M059J (cell line): ENCODE measurements at places on chromosomes 11 and 22.
A peak's percentile ranks its signal among the peaks of the same experiment; 100 is the strongest.

- DNase-seq = no peak
Observed at GRCh38 chr11:65595543-65596281, at the start of gene KCNK7. KCNK7 (minus strand) TSS chr11:65595800; CDS start chr11:65595772, 28 bp downstream.

- DNase-seq = no peak
Observed at GRCh38 chr22:19129871-19130270, 1.2 kb upstream of the TSSK2 start.

DNA sequence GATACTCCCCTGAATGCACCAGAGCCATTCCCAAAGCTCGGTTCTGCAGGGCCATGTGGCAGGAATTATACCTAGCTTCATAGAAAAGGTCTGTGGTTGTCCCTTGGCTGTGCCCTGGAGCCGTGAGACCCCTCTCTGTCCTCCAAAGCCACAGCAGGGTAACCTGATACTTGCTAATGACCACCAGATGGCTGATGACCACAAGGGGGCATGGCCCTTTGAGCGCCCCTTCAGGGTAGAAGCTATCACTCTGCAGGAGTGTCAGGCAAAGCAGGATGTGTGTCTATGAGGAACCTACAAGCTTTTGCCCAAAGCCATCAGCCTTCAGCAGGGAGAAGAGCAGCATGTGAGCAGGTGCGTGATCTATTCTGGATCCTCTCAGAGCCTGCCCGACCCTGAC, 95.3 kb downstream of the NTM start:
- no peak for DNase-seq

DNA sequence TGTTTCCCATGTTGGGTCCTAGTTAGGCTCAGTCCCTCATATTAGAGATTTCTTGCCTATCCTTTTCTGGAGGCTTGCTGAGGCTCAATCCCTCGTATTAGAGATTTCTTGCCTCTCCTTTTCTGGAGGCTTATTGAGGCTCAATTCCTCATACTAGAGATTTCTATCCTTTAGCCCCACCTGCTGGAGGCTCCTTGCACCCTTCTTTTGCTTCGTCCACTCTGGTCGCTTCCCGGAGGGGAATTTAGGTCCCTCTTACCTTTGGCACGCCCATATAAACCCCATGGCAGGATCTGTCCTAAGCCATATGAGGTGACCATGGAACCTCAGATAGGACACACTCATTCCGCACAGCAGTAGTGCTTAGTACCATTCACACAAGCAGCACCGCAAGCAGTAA, 15.9 kb downstream of the CYP2D6 start:
- no peak for DNase-seq

GRCh38 chr22:31650391-31650790, 11.6 kb downstream of the PISD start:
- peak; percentile 74 for DNase-seq

GRCh38 chr22:31102441-31103081, 4.8 kb downstream of the SELENOM start:
- peak; percentile 96 for DNase-seq

DNA sequence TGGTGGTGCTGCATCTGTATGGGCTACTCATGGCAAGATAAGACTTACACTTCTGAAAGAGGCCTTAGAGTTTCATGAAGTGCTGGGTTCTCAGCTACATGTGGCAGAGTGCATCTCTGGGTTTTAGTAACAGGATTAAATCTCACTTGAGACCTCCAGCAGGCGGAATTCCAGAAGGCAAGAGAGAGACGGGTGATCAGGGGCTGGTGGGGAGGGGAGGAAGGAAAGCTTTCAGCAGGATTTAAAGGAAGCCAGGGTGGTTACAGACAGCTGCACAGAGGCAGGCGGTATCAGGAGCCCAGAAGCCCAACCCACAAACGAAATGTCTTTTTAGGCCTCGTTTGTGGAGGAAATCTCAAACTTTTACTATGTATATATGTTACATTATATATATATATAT, 56.2 kb upstream of the CD82 start:
- no peak for DNase-seq

GRCh38 chr11:132809070-132809469, 723.2 kb downstream of the OPCML start:
- no peak for DNase-seq

- DNase-seq = peak; percentile 95
Observed at GRCh38 chr11:19087658-19088057, 27.1 kb upstream of the MRGPRX2 start.

- DNase-seq = no peak
Observed at GRCh38 chr22:19012308-19012986, 76.4 kb upstream of the PRODH start.

GRCh38 chr11:78373689-78374088, 43.9 kb downstream of the GAB2 start:
- no peak for DNase-seq

- no peak for DNase-seq
Observed at GRCh38 chr11:120343429-120343828, 7.2 kb downstream of the ARHGEF12 start.

GRCh38 chr11:130457623-130458409, 9.4 kb downstream of the ADAMTS15 start:
- no peak for DNase-seq

DNA sequence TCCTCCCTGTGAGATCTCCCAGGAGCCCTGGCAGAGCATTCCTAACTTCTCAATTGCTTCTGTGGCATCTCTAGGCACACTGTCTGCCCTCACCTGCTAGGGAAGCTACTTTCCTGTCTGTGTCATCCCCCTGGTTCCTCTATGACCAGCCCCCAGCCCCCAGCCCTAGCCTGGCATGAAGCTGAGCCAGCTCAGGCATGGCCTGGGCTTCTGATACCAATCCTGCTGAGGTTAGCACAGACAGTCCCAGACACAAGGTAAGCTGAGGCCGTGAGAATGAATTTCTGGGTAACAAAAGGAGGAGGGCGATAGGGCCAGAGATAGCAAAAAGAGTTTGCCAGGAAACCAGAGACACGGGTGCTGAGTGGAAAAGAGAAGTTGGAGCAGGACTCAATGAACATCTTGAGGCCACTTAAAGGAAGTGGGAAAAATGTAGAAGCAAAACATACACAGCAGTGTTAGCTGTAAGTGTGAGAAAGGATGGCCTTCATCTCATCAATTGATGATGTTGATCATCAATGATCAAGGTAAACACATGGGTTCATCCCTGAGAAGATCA, 87.6 kb upstream of the PICALM start:
- no peak for DNase-seq

DNA sequence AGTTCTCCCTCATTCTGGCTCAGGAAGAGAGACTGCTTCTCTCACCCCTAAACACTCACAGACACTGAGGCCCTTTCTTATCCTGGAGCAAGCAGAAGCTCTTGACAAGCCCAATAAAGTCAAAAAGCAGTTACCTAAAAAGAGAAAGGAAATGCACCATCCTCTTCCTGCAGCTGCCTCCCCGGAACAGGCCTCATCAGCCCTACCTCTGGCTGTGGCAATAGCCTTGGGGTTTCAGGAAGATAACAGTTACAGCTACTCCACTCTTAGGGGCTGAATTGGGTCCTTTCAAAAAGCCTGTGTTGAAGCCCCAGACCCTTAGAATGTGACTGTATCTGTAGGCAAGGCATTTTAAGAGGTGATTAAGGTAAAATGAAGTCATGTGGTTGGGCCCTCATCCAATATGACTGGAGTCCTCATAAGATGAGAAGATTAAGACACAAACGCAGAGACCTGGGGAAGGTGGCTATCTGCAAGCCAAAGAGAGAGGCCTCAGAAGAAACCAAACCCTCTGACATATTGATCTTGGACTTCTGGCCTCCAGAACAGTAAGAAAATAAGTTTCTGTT, 3.5 kb upstream of the LGALS12 start:
- no peak for DNase-seq

DNA sequence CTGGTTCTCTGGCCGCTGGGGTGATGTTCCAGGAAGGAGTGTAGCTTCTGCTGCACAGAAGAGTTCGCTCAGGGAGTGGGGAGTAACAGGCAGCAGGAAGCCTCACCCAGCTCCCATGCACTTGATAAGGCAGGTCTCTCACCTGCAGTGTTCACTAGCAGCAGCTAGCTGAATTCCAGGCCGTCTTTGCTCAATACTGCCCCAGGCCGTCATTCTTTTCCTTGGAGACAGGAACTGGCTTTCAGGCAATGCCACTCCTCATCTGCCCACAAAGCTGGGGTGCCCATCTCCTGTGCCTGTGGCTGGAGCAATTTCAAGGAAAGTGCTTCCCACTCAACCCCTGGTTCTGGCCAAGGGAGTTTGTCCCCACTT, 66.1 kb downstream of the ARHGAP42 start:
- DNase-seq = peak; percentile 55

- DNase-seq = no peak
Observed at GRCh38 chr11:112694245-112694644, 267.0 kb upstream of the NCAM1 start.

DNA sequence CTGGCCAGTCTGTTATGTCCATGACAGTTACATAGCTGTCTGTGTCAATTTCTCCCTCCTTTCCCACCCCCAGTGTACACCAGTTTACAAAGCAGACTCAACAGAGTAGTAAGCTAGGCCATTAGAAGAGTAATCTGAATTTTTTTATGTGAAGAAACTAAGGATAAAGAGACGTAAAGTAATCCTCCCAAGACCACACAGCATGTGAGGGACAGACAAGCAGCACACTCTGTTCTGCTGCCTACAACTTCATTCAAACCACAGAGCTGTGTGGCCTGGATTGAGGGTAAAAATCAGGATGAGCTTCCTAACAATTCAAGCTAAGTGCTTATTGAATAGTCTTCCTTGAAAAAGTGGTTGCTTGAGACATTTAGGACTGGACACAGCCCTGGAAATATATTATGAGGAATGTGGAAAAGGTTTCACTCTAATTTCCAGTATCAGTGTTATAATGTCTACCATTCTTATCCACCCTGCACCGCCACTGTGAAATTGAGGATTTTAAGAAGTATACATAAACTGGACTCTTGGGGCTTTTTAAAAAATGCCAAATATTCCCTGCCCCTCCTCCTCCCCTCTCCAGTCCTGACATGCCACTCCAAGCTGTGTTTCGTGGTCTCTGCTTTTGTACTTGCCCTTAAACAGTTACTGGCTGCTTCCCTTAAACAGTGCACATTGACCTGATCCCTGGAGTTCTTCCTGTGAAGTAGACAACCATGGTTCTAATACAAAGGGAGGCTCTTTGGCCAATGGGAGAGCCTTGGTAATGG, 40.9 kb downstream of the EXT2 start:
- DNase-seq = no peak

GRCh38 chr11:128711136-128711535, 17.3 kb downstream of the FLI1 start:
- peak; percentile 86 for DNase-seq

GRCh38 chr22:40273319-40273718, 73.0 kb upstream of the ADSL start:
- no peak for DNase-seq

GRCh38 chr11:91243051-91243450, 981.6 kb upstream of the FAT3 start:
- no peak for DNase-seq

DNA sequence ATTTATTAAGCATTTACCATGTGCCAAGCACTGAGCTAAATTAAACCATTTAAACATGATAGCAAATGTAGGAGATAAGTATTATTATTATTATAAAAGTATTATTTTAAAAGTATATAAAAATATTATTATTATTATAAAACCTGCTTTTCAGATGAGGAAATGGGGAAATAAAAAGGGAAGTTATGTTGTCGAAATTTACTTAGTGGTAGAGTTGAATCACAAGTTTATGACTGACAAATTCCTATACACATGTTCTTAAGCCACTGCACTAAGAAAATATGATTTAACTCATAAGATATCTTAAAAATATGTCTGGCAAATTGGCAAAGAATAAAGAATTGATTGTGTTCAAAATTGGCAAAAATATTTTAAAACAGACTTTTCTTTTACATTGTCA, 53.8 kb downstream of the CASP12 start:
- no peak for DNase-seq

DNA sequence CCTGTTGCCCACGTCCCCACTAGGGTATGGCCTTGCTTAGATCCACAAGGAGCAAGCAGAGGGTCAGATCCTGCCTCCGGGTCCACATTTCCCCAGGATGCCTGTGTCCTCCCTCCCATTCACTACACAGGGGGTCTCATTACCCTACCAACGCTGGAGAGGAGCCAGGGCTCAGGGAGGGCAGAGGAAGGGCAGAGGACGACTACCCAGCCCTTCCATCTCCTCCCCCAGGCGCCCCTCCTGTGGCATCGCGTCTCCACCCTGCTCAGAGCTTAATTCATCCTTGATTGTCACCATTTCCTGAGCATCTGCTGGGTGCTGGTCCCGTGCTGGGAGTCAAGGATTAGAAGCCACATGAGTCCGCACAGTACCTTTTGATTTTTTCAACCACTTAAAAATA, 5.0 kb downstream of the NFAM1 start:
- DNase-seq = no peak

DNA sequence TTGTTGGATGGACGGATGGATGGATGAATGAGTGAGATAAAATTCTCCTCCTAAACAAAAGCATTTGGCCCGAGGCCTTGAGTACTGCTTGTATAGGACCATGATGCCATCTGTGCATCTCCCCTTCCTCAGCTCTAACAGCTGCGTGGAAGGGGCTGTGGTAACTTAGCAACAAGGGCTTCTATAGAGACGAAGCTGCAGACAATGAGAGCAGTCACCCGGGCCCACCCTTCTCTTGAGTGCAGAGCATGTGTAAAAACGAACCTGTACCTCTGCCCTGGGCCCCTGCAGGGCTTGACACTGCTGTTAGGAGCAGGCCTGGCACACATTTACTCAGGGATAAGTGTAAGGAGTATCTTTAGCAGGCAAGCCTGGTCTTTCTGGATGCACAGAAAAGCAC, 391.5 kb downstream of the CADM1 start:
- no peak for DNase-seq

- DNase-seq = peak; percentile 66
Observed at GRCh38 chr11:61004180-61004611, 32.7 kb downstream of the CD6 start.

- DNase-seq = no peak
Observed at GRCh38 chr22:38828191-38828590, 15.6 kb downstream of the NPTXR start.

- peak; percentile 50 for DNase-seq
Observed at GRCh38 chr22:19109198-19110063, 12.8 kb downstream of the DGCR2 start.

DNA sequence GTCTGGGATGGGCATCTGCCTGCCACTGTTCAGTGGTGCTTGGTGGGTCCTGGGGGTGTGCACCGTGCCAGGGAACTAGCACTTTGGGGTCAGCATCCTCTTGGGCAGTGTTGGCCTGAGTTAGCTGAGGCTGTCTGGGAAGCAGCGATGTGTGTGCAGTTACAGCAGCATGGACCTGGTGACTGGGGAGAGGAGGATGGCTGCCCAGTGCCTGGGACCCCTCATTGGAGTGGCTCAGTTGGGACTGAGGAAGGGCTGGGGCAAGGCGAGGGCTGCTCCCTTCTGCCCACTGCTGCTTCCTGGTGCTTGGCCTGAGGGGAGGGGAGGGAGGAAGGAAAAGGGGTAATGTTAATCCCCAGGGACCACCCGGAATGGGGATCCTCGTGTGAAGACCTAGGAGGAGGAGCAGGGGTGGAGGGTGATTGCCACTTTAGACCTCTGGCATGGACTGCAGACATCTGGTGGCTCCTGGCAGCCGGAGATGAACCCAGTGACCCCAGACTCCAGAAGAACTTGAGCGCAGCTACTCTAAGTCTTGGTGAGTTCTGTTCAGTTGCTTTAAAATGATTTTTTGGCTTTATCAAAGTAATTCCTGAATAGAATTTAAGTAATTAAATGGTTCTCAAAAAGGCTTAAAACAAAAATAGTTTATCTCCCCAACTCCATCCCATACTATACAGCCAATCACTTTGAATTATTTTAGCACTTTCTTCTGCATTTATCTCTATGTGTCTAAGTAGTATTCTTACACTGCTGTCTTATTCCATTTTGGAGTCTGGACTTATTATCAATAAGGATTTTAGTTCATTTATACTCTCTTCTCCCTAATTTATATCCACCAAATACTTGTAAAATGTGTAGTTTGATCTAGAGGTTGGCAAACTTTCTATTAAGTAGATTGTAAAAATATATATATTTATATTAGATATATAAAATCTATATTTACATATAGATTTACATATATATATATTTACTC, 15.4 kb upstream of the TMEM191C start:
- DNase-seq = no peak
